Activated CD4-positive, alpha-beta T cell treated with anti-CD3 and anti-CD28 coated beads, Interleukin-10, Interleukin-2, amounts not matched to agents 100 ng/mL and 50 ng/mL, durations not matched to agents 16 hours and 8 hours (primary cell): ENCODE measurements at places on chromosomes 6 and 20.
A peak's percentile ranks its signal among the peaks of the same experiment; 100 is the strongest.

GRCh38 chr20:38830356-38830755 is 24.9 kb downstream of the PPP1R16B start:
- DNase-seq: no peak

DNA sequence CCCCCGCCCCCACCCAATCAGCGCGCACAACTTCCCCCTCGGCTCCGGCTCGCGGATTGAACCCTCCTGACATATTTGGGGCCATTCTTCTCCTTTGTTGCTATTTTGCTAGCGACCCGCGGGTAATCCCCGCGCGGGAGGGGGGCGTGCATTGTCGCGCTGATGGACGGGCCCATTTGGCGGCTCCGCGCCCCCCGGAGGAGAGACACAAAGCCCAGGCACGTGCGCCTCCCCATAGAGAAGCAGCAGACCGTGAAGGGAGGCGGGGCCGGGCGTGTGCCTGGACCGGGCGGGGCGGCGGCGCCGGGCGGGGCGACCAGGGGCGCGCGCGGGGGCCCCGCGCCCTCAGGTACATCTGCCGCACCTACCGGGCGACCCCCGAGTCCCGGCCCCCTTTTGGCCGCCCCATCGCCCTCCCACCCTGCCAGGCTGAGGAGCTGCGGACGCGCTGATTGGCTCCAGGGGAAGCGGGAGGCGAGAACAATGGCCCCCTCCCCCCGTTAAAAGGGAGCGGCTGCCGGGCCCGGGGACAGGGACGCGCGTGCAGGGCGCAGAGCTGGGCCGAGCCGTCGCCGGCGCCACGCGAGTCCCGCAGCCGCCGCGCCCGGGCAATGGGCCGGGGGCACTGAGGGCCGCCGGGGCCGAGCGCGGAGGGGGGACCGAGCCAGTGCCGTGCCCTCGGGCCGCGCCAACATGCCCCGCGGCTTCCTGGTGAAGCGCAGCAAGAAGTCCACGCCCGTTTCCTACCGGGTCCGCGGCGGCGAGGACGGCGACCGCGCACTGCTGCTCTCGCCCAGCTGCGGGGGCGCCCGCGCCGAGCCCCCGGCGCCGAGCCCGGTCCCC is at the start of gene INSM1:
Gene INSM1 (plus strand): TSS at position 530 of the 843 bp plus-strand sequence. CDS start 164 bp downstream, at position 694.
- peak; percentile 23 for DNase-seq

- DNase-seq: no peak
These were observed 138.1 kb downstream of the FNDC1 start for GRCh38 chr6:159307246-159307790.

DNA sequence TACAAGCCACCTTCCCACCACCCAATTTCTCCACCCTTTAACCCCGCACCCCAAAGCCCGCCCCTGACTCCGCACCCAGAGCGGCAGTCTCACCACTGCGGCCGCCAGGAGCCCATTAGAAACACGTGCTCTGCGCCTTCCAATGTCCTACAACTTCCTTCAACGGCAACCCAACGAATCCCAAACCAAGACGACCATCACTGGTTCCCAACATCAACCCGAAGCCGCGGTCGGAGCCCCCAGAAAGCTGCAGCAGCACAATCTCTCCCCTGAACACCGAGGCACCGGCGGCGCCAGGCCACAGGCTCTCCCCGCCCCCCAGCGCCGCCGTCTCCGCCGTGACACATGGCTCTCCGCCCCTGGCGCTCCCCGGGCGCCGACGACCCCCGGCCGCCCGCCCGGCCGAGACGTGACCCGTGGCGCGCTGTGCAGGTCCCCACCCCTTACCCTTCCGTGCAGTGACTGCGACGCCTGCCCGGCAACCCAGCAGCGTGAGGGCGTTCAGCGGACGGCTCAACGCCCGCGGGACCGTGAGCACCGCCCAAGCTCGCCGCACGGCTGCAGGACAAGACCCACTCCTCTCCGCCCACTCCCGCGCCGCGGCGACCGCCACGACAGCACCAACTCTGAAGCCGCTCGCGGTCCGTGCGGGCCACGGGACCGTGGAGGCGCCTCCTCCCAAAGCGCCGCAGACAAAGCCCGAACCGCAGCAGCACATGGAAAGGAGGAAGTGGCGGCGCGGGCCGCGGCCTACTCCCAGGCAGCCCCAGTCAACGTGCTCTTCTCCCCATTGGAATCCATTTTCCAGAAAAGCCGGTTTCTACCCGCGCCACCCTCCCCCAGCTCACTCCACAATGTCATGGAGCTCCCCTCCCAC is 551 bp downstream of the SYNCRIP start:
- DNase-seq: peak; percentile 62

DNA sequence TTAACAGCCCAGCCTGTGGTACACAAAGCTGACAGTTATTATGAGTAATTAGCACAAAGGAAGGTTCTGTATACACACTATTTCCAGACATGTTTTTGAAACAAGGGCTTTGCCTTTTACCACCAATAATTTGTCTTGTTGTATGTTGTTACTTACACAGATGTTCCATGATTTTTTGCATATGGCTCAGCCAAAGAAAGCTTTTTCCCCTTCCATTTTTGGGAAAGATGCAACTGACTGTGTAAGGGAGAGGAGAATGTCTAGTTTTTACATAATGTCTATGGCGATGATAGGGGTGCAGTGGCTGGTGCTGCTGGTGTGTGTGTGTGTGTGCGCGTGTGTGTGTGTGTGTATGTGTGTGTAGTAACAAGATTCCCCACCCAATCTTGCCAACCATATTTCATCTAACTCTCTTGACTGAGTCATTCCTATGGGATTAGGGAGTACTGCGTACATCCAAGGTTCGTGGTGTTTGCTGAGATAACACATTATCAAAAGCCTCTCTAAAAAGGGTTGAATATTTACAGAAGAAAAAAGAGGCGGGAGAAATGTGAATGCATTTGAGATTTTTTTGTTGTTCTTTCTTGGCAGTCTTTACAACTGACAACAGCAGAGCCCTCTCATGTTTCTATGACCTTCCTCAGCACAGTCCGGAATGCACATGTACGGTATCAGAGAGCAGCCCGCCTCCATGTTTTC is 192.2 kb downstream of the GMPR start:
- DNase-seq: no peak

GRCh38 chr6:40996591-40997233 is 42.3 kb downstream of the UNC5CL start:
- DNase-seq: no peak
